SJCRH30 (cell line): ENCODE measurements at places on chromosomes 11 and 22. TPM values are rescaled to one million over a fixed set of nuclear protein-coding genes. Genes with fewer than 3 reads are reported as not detected.

Gene TREH
- not detected in 2 replicates for total RNA-seq

- no peaks in the 10 kb centered on the region for H3K36me3 ChIP-seq
- H3K27me3 ChIP-seq: no peaks in the 10 kb centered on the region
- no peak for DNase-seq
- H3K27ac ChIP-seq: no peak overlapping the region
- no peaks in the 10 kb centered on the region for H3K4me1 ChIP-seq
Observed at GRCh38 chr11:86624366-86624765, 48.0 kb downstream of the ME3 start.

- no peak for DNase-seq
- no peak overlapping the region for H3K27ac ChIP-seq
- no peaks in the 10 kb centered on the region for H3K27me3 ChIP-seq
Observed at GRCh38 chr11:64925536-64926436, 1.3 kb downstream of the PPP2R5B start.

DNA sequence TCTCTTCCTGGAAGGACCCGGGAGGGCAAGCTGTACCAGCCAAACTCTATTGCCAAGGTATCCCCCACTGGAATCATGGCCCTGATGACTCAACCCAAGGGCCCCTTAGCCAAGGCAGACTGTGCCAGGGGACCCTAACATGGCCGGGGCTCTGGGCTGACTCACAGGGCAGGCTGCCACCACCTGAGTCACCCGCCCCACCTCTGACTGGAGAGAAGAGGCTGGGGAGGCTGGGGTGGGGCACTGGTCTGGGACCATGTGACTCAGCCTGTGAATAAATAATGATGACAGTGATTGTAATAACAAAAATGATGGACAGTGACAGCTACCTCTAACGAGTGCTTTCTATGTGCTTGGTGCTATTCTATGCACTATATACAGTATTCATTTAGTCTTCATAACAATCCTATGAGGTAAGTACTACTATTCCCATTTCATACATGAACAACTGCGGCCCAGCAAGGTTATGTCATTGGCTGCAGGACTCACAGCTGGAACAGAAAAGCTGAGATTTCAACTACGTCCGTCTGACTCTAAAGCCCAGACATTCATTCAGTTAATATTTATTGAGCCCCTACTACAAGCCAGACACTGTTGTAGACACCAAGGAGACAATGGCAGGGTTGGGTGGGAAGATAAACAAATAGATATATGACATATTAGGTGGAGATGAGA lies 84.2 kb downstream of the FBXO7 start:
- H3K27ac ChIP-seq: peak overlapping the region; percentile 49
- H3K36me3 ChIP-seq: no peaks in the 10 kb centered on the region
- no peak overlapping the region for H3K4me3 ChIP-seq
- DNase-seq: peak; percentile 74

DNA sequence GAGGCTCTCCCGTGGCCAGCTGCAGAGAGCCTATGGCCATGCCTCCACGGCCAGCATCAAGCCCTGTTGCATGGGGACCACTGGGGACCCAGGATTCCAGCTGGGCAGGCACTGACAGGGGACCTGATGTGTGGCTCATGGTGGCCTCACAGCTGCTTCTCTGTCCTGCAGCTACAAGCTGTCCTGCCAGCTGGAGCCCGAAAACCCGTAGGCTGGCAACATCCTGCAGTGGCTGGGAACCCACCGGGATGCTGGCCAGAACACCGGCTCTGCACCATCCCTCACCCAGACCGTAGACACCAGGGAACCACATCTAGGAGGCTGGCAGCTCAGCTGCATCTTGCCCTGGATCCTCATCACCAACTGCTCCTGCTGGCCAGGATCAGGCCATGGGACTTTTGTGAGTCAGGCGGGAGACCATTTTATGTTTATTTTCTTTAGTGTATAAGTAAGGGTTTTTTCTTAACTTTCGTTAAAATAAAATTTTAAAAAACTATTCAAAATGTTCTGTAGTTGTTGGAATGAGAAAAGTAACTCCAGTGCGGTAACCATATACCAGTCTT lies 7.9 kb downstream of the RGL4 start:
- no peaks in the 10 kb centered on the region for H3K27me3 ChIP-seq
- H3K4me1 ChIP-seq: no peaks in the 10 kb centered on the region
- DNase-seq: no peak
- no peak overlapping the region for H3K4me3 ChIP-seq

GRCh38 chr11:15113381-15113780 lies 1.3 kb upstream of the INSC start:
- no peaks in the 10 kb centered on the region for H3K4me1 ChIP-seq
- no peaks in the 10 kb centered on the region for H3K27me3 ChIP-seq
- DNase-seq: peak; percentile 5
- H3K27ac ChIP-seq: no peak overlapping the region
- H3K4me3 ChIP-seq: no peak overlapping the region

Gene PGA4
- total RNA-seq: not detected in 2 replicates
